Naive thymus-derived CD4-positive, alpha-beta T cell (primary cell): ENCODE measurements at places on chromosomes 11 and 22. TPM values are rescaled to one million over a fixed set of nuclear protein-coding genes. Genes with fewer than 3 reads are reported as not detected.

- no peak overlapping the region for H3K27ac ChIP-seq
- H3K27me3 ChIP-seq: no peaks in the 10 kb centered on the region
- DNase-seq: no peak
- H3K4me1 ChIP-seq: peaks cover 20% of the 10 kb centered on the region
- H3K36me3 ChIP-seq: peaks cover 20% of the 10 kb centered on the region
These were observed 11.1 kb downstream of the CASP4 start for GRCh38 chr11:104957280-104957679.

DNA sequence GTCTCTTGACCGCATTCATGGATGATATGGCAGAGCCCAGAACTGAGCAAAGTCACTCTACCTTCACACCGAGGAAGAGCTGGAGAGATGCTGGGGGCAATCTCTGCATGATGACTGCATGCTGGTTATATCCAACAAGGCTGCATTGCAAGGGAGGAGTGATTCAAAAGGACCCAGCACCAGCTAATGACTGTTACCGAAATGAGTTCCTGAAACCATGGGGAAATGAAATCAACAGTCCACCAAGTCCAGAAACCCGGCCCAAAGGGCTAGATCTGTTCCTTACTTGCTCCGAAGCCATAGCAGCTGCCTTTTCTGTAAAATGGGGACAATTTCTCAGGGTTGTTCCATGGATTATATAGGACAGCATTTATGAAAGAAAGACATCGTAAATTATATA, 1.2 kb upstream of the SMIM35 start:
- no peaks in the 10 kb centered on the region for H3K4me1 ChIP-seq
- no peaks in the 10 kb centered on the region for H3K36me3 ChIP-seq
- no peaks in the 10 kb centered on the region for H3K27me3 ChIP-seq
- no peak overlapping the region for H3K27ac ChIP-seq
- no peak overlapping the region for H3K4me3 ChIP-seq

DNA sequence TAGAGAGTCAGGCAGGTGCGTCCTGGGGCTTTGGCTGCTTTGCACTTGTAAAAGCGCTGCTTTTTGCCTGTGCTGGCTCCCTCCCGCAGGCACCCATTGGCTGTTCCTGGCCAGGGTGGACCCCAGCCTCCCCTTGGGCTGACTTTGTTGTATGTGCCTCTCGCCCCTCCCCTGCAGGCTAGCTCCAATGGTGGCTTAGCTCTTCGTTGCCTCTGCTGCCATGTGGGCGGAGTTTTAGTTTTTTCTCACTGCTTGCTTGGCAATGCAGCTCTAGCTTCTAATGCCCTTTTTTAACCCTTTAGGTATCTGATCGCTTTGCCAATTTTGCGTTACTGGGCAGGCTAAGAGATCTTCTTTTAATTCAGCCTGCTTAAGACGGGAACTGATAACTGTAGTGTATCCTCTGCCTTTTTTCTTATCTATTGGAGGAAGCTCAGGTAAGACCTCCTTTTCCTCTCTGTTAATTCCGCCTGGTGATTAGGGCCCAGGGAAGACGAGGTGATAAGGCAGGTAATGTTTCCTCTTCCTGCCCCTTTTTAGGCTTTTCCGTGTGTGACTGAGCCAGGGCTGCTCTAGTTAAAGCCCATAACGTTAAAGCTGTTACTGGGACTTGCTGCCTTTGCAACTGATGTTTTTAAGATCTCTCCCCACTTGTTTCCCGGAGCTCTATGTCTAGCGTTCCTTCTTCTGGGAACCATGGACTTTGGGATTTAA, 11.7 kb upstream of the GLYATL1 start:
- H3K4me3 ChIP-seq: peak overlapping the region; percentile 25
- no peak overlapping the region for H3K27ac ChIP-seq
- no peak for DNase-seq

DNA sequence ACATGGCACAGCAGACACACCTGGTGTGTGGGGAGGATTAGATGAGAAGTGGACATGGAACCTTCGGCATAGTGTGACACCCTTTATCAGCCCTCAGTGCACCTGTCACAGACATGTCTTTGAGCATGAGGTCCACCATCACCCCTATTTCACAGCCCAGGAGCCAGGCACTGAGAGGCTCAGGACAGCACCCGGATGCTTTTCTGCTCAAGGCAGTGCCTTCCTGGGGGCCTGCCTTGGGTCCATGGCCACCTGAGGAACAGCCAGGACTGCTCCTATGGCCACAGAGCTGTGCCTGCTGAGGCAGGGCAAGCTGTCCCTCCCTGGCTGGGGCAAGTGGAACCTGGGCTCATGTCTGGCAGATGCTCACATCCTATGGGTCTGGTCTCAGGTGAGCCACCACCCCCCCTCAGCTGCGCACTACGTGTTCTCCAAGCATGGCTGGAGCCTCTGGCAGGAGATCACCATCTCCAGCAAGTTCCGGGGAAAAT, 75.8 kb downstream of the MORC2 start:
- no peaks in the 10 kb centered on the region for H3K4me1 ChIP-seq
- DNase-seq: peak; percentile 16
- no peak overlapping the region for H3K4me3 ChIP-seq
- no peaks in the 10 kb centered on the region for H3K36me3 ChIP-seq
- no peak overlapping the region for H3K27ac ChIP-seq

GRCh38 chr22:20426259-20426615, 11.4 kb downstream of the SCARF2 start:
- no peaks in the 10 kb centered on the region for H3K27me3 ChIP-seq
- H3K27ac ChIP-seq: no peak overlapping the region
- DNase-seq: no peak
- H3K4me1 ChIP-seq: peaks cover 17% of the 10 kb centered on the region
- H3K4me3 ChIP-seq: no peak overlapping the region
- no peaks in the 10 kb centered on the region for H3K36me3 ChIP-seq

DNA sequence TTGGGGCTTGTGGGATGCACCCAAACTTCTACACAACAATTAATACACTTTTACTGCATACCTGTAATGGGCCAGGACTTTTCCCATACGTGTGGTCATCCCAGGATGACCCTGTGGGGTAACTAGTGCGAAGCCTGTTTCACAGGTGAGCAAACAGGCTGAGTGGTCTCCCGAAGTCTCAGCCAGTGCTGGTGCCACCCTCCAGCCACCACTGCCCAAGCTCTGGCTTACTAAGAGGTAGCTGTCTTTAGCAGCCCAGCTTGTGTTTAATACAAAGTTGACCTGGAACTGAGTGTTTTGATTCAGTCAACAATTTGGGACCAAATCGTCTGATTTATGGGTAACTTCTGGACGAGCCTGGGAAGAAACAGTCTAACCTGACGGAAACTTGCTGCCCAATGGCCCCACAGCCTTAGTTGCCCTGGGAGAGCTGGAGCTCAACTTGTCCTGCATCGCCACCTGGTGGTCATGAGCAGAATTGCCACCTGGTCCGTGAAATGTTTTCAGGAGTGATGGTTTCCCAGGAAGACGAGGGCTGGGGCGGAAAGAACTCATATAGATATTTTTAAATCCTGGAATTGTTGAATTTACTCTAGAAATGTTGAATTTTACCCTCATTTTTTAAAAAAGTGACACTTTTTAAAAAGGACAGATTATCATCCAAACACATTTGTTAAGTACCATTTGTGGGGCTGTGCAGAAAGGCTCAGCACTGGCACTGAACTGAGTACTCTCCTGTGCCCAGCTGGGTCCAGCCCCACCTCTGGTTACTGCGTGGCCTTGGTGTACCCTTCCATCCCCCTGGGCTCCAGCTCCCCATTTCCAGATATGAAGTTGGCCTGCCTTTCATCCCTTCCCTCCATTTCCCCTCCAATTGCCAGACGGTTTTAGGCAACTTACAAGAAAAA, 95.5 kb upstream of the PARVA start:
- no peak overlapping the region for H3K27ac ChIP-seq
- no peaks in the 10 kb centered on the region for H3K27me3 ChIP-seq
- no peaks in the 10 kb centered on the region for H3K4me1 ChIP-seq
- DNase-seq: peak; percentile 61

DNA sequence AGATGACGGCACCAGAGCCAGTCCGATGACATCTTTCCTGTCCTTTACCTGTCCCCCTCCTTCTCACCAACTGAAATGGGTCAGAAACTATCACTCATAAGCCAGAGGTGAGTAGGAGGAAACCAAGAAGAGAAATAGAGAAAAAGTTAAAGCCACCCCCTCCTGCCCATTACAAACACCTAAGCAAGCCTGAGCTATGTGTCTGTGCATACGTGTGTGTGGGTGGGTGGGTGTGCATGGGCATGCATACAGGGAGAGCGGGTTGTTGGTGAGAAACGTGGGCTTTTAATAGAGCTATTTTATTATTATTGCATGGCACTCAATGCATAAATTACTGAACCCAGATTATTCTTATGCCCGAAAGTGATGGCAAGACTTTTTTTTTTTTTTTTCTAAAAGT, 2.6 kb downstream of the PATE4 start:
- no peak overlapping the region for H3K4me3 ChIP-seq
- DNase-seq: no peak
- H3K27me3 ChIP-seq: no peaks in the 10 kb centered on the region
- H3K36me3 ChIP-seq: no peaks in the 10 kb centered on the region

GRCh38 chr22:24051568-24051967, 40.5 kb downstream of the CABIN1 start:
- H3K4me1 ChIP-seq: no peaks in the 10 kb centered on the region
- no peaks in the 10 kb centered on the region for H3K27me3 ChIP-seq
- H3K27ac ChIP-seq: no peak overlapping the region
- peaks cover 14% of the 10 kb centered on the region for H3K36me3 ChIP-seq

GRCh38 chr11:95674657-95675358, 114.8 kb downstream of the FAM76B start:
- H3K36me3 ChIP-seq: no peaks in the 10 kb centered on the region
- H3K4me3 ChIP-seq: no peak overlapping the region
- H3K4me1 ChIP-seq: peaks cover 22% of the 10 kb centered on the region
- H3K27me3 ChIP-seq: no peaks in the 10 kb centered on the region

DNA sequence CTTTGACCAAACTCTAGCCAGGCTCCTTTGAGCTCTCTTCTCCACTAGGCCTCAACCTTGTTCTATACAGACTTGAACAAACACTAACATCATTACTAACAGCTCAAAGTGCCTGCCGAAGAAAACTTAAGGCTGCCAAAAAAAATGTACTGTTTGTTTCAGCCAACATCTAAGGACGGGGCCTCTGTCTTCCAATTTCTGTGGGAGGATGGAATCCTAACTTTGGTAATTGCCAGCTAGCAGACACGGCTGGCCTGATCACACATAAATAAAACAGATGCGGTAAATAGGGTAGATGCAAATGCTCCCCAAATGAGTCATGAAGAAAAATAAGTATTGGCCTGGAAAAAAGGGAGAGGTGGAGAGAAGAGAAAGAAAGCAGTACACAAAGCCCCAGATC, 394.3 kb downstream of the TMEM135 start:
- no peak overlapping the region for H3K27ac ChIP-seq
- H3K4me3 ChIP-seq: no peak overlapping the region
- no peaks in the 10 kb centered on the region for H3K36me3 ChIP-seq
- no peaks in the 10 kb centered on the region for H3K27me3 ChIP-seq
- no peak for DNase-seq
- H3K4me1 ChIP-seq: no peaks in the 10 kb centered on the region

- DNase-seq: no peak
- H3K27me3 ChIP-seq: no peaks in the 10 kb centered on the region
- no peaks in the 10 kb centered on the region for H3K36me3 ChIP-seq
- no peak overlapping the region for H3K27ac ChIP-seq
These were observed 30.3 kb upstream of the WNT7B start for GRCh38 chr22:46007003-46007847.

- H3K27ac ChIP-seq: peak overlapping the region; percentile 92
- no peak for DNase-seq
- H3K4me3 ChIP-seq: peak overlapping the region; percentile 79
These were observed 311 bp downstream of the APBB1 start for GRCh38 chr11:6418557-6419008.

- peak overlapping the region; percentile 57 for H3K4me3 ChIP-seq
- DNase-seq: peak; percentile 48
- peak overlapping the region; percentile 62 for H3K27ac ChIP-seq
These were observed 643 bp downstream of the TIGD3 start for GRCh38 chr11:65355013-65355775.

DNA sequence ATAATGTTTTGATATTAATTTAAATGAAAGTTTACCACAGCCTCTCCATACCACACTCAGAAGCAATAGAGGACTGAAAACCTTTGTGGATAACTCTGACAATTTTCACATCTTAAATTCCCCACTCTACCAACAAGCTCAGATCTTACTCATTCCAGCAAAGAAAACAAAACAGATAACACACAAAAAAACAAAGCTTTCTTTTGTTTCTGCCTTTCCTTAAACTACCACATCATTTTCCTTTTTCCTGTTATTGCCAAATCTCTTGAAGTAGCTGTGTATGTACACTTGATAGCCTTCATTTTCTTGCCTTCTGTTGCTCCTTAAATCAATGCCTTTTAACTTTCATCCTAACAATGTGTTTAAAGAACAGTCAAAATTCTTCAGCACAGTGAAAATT, 484.9 kb downstream of the NTM start:
- H3K36me3 ChIP-seq: no peaks in the 10 kb centered on the region
- H3K4me3 ChIP-seq: no peak overlapping the region
- no peaks in the 10 kb centered on the region for H3K4me1 ChIP-seq
- DNase-seq: no peak

- no peak overlapping the region for H3K27ac ChIP-seq
- H3K4me1 ChIP-seq: no peaks in the 10 kb centered on the region
These were observed 7.1 kb upstream of the MUC6 start for GRCh38 chr11:1043563-1044096.

- no peak for DNase-seq
- no peak overlapping the region for H3K27ac ChIP-seq
- no peaks in the 10 kb centered on the region for H3K36me3 ChIP-seq
These were observed 565.5 kb downstream of the BRD1 start for GRCh38 chr22:49262167-49262566.

DNA sequence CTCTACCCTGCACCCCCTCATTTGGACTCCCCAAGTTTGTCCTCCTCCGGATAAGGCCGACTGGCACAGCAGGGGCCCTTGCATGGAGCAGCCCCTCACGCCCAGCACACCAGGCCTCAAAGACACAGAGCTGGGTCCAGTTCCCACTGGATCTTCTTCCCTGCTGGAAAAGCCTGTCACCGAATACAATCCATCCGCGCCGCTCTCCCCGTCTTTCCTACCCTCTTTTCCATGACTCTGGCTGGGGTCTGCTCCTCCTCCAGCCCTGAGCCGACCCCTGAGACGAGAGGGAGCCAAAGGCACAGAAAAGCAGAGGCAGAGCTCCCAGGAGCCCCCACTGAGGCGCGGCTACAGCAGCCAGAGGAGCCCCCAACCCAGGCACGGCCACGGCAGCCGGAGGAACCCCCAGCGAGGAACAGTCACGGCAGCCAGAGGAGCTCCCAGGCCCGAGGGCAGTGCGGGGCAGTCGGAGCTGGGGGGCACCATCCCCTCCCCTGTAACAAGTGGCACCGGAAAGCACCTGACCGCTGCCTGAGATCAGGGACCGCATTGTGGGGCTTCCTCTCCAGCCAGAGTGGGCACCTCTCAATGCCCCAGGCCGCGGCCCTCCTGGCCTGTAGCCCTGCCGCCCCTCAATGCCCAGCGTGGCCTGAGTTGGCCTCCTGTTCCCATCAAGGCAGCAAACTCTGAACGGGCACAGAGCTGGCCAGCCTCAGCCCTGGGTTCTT, 12.0 kb downstream of the ALG12 start:
- peaks cover 88% of the 10 kb centered on the region for H3K36me3 ChIP-seq
- H3K27me3 ChIP-seq: no peaks in the 10 kb centered on the region
- no peak for DNase-seq
- H3K27ac ChIP-seq: no peak overlapping the region

The MGAT3 gene
- total RNA-seq: 0.57 TPM

The ACR gene
- not detected for total RNA-seq

The KIF18A gene
- 1.8 TPM for total RNA-seq

The DHCR7 gene
- total RNA-seq: 14.7 TPM
